GM12878 (cell line): ENCODE measurements at places on chromosomes 2 and 18. TPM values are rescaled to one million over a fixed set of nuclear protein-coding genes. Genes with fewer than 3 reads are reported as not detected.

The RELCH gene
- polyA plus RNA-seq: 10.4 and 11.6 TPM in 2 replicates

The LYPD1 gene
- not detected in 2 replicates for polyA plus RNA-seq

The ST6GAL2 gene
- polyA plus RNA-seq: not detected in 2 replicates

The CCL20 gene
- 17.0 and 19.7 TPM in 2 replicates for polyA plus RNA-seq

The PTH2R gene
- polyA plus RNA-seq: not detected in 2 replicates

The ARHGAP25 gene
- 0.39 and 0.62 TPM in 2 replicates for polyA plus RNA-seq

The CXCR4 gene
- 55.7 and 62.9 TPM in 2 replicates for polyA plus RNA-seq

The ATP6V1C2 gene
- polyA plus RNA-seq: 1.0 and 1.2 TPM in 2 replicates

The POTEC gene
- not detected in 2 replicates for polyA plus RNA-seq

The LHCGR gene
- not detected in 2 replicates for polyA plus RNA-seq

The METTL5 gene
- 161 and 162 TPM in 2 replicates for polyA plus RNA-seq

The AGXT gene
- not detected in 2 replicates for polyA plus RNA-seq

The TCF23 gene
- 0.02 TPM in 1 of 2 replicates, not detected in the other for polyA plus RNA-seq

The MC5R gene
- not detected in 2 replicates for polyA plus RNA-seq

The ALK gene
- not detected in 2 replicates for polyA plus RNA-seq

The CLHC1 gene
- polyA plus RNA-seq: 3.7 and 5.6 TPM in 2 replicates

GRCh38 chr2:128809880-128810279, 491.2 kb upstream of the HS6ST1 start:
- DNase-seq: no peak

GRCh38 chr2:24734741-24735140, 58.5 kb downstream of the PTRHD1 start:
- DNase-seq: no peak

GRCh38 chr18:54267701-54268100, 1.6 kb upstream of the POLI start:
- no peak for DNase-seq

DNA sequence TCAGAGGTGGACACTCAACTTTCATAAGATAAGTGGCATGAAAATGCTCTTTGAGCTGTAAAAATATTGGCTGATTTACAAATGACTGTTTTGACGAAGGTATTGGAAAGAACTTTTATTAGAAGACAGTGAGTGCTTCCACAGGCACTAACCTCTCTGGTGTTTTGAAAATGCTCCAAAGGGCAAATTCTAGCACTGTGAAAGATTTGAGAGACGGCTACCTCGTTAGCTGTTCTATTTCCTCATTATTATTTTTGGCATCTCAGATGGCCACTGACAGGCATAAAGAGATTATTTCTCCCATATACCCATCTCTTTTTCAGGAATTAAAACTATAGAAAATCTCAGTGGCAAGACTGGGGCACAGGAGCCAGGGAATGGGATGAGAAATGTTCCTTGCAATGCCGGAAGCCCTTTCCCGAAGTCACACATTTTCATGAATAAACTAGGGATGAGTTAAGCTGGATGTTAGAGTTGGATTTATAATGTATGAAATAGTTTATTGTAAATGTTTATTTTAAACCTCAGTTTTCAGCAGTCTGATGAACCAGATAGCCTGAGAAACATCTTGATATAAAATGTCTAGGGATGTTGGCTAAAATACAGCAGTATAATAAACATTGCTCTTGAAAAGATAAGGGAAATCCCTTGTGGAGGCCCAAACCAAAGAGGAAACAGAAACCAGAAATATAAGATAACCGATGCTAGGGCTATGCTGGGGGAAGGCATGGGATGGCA, 175.7 kb downstream of the ASB1 start:
- no peak for DNase-seq

- DNase-seq: no peak
These were observed 65.1 kb downstream of the EDAR start for GRCh38 chr2:108923736-108924579.

- DNase-seq: no peak
These were observed 253.2 kb downstream of the TTC32 start for GRCh38 chr2:19648583-19648982.

DNA sequence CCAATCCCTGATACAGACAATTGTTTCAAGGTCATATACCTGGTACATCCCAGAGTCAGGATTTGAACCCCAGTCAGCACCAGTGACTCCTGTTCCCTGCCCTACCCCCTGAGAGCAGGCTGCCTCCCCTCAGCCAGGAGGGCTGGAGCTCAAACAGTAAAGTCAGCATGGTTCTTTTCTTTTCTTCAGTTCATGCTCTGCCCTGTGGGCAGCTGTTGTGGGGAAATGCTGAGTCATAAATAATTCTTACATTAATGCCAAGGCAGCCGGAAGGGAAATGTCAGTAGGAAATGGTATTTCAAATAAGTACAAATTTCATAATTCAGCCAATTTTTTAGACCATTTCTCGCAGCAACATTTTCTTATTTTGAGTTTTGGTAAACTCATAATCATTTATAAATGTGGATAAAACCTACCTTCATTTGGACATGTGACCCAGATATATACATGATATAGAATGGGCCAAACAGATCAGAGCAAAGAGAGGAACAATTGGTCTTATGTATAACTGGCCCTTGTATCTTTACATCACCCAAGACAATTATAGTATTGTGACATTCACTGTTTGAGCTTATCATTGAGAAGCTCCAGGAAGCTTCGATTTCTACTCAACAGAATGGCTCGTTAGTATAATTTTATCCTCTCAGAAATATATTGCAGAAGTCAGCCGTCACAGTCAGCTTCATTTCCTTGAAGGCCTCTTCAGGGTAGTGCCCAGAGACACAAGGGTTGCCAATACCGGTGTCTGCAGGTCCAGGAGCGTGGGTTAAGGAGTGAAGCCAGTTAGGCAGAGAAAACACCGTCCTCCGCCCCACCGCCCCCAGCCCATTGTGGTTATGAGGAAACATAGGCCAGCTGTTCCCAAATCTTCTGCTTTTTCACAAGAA, 28.0 kb upstream of the SCYGR1 start:
- no peak for DNase-seq

GRCh38 chr2:33212151-33212550, 264.3 kb upstream of the RASGRP3 start:
- DNase-seq: no peak

- no peak for DNase-seq
These were observed 95.3 kb upstream of the FAM136A start for GRCh38 chr2:70397186-70397585.

GRCh38 chr2:126664639-126665038, 8.7 kb downstream of the GYPC start:
- no peak for DNase-seq

- DNase-seq: no peak
These were observed 81.5 kb upstream of the PGAP1 start for GRCh38 chr2:197007716-197008628.

- no peak for DNase-seq
These were observed 17.8 kb downstream of the FAM110C start for GRCh38 chr2:28406-28975.

DNA sequence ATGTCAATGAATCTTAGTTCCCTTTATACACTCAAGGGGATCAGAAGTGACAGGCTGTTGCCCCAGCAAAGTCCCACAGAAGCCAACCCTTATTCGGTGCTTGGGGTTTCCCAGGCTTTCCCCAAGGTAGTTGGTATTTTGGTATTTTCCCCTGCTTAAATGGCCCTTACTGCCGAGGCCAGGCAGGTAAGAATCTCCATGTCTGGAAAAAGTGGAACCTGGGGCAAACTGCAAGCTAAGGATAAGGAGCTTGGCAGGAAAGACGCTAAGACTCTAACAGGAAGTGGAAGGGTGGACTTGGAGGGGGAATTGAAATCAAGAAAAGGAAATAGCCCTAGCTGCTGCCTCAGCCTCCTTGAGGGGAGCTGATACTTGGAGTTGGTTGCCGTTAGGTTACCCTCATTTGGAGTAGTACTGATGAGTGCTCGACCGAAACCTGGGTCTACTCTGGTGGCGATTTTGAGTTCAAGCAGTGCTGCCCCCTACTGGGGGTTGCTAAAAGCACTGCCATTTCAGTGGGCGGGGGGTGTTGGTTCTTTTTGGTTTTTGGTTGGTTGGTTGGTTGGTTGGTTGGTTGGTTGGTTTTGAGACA, 3.3 kb upstream of the GPBAR1 start:
- peak; percentile 56 for DNase-seq

DNA sequence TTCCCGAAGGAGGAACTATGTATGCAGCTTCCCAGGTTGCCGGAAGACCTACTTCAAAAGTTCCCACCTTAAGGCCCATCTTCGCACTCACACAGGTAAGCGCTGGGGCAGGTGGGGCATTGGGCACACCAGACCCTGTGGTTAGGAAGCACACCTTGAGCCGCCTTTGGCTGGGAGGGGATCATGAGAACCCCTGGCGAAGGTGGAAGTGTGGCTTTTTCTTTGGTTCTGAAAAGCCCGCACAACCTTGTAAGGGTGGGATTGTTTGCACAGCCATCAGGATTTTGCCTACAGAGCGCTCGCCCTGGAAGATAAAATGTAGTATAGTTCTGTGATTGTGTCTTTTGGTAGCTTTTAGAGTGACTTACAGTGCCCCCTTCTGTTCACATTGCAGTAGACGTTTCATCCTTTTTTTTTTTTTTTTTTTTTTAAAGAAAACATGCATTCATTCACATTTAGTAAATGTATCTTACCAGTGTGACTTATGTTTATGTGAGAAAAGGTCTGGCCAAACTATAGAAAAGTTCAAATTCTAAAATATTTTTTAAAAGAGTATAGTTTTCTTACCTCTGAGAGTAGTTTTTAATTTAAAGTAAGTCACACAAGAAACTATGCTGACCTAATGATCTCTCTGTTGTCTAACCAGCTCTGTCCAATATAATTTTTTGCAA, 5.3 kb downstream of the KLF11 start:
- DNase-seq: no peak

DNA sequence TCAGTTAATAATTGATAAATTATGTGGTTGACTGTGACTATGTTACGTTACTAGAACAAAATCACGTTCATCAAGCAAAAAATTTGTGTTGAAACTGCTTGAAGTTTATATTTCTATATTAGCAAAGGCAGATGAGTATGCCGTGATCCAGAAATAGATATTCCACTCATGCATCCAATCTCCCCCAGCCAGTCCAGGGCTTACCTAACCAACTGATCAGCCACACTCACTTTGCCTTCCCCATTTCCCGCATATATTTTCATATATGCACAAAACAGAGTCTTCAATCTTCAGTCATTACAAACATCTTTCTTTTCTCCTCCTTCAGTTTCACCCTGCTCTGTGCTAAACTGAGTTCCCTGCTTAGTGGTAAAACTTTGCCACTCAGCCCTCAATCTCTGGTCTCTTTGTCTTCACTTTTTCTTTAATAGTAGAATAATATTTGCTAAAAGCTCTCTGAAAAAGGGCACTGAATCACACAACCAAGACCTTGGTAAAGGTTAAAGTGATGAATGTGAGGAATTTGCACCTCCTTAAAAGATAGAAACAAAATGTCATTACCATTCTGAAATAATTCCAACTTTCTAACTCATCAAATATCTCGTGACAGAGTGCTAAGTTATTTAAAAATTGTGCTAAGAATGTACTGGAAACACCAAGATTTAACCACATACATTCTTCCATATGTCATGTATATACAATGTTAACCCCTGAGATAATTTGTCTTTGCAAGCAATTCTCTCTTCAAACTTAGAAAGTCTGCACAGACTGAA, 893.2 kb upstream of the CRIM1 start:
- no peak for DNase-seq

- DNase-seq: peak; percentile 23
These were observed 554.8 kb downstream of the PIK3C3 start for GRCh38 chr18:42509750-42510415.

- DNase-seq: no peak
These were observed 106.8 kb downstream of the KLHL29 start for GRCh38 chr2:23491591-23492336.

- no peak for DNase-seq
These were observed 83.7 kb downstream of the TANC1 start for GRCh38 chr2:159052157-159052601.
